Mammary microvascular endothelial cell (primary cell): ENCODE measurements at places on chromosomes 6 and 20. TPM values are rescaled to one million over a fixed set of nuclear protein-coding genes. Genes with fewer than 3 reads are reported as not detected.

The RRAGD gene
- 2.9 and 3.1 TPM in 2 replicates for total RNA-seq

The HLA-DPA1 gene
- total RNA-seq = 9.8 and 28.3 TPM in 2 replicates

The SOBP gene
- 0.05 and 0.27 TPM in 2 replicates for total RNA-seq

The GGT7 gene
- total RNA-seq = 0.53 and 0.84 TPM in 2 replicates

The GNMT gene
- 0.20 TPM in 1 of 2 replicates, not detected in the other for total RNA-seq

The GRM4 gene
- not detected in 2 replicates for total RNA-seq

The MDFI gene
- total RNA-seq = 19.5 and 22.5 TPM in 2 replicates

The GPR63 gene
- total RNA-seq = under 0.01 TPM in 1 of 2 replicates, not detected in the other

The SLC17A5 gene
- total RNA-seq = 19.3 and 19.6 TPM in 2 replicates

The CCM2L gene
- total RNA-seq = 12.3 and 13.9 TPM in 2 replicates

The FAM217A gene
- total RNA-seq = not detected in 2 replicates

The ANKRD66 gene
- not detected in 2 replicates for total RNA-seq

The FAM83B gene
- not detected in 2 replicates for total RNA-seq

The PDE7B gene
- 31.6 and 36.8 TPM in 2 replicates for total RNA-seq

The KHDC1L gene
- total RNA-seq = not detected in 2 replicates

The MCHR2 gene
- total RNA-seq = not detected in 2 replicates

The LGSN gene
- not detected in 2 replicates for total RNA-seq

The CALHM4 gene
- 0.87 TPM in 1 of 2 replicates, not detected in the other for total RNA-seq

The SLC52A3 gene
- total RNA-seq = 0.59 and 0.80 TPM in 2 replicates

The CLPSL1 gene
- not detected in 2 replicates for total RNA-seq

The PRSS16 gene
- not detected in 2 replicates for total RNA-seq

The BHLHE23 gene
- not detected in 2 replicates for total RNA-seq

The E2F3 gene
- total RNA-seq = 7.7 and 8.5 TPM in 2 replicates

The PGC gene
- not detected in 2 replicates for total RNA-seq

The ADGRB3 gene
- total RNA-seq = not detected in 2 replicates

The HSP90AB1 gene
- 1,271 and 1,335 TPM in 2 replicates for total RNA-seq

The GABRR1 gene
- not detected in 2 replicates for total RNA-seq

The SMLR1 gene
- not detected in 2 replicates for total RNA-seq

The PARD6B gene
- under 0.01 and 0.13 TPM in 2 replicates for total RNA-seq

The CST4 gene
- 0.25 TPM in 1 of 2 replicates, not detected in the other for total RNA-seq

The HMGN3 gene
- total RNA-seq = 60.5 and 61.1 TPM in 2 replicates

The TTLL9 gene
- total RNA-seq = not detected in 2 replicates

The SLC22A23 gene
- total RNA-seq = 6.9 and 10.4 TPM in 2 replicates

The TRIM15 gene
- total RNA-seq = not detected in 2 replicates

The PREX1 gene
- 65.6 and 66.8 TPM in 2 replicates for total RNA-seq

The SMOC2 gene
- not detected in 2 replicates for total RNA-seq

The HUS1B gene
- 0.13 and 1.2 TPM in 2 replicates for total RNA-seq

The AFG1L gene
- 1.5 and 2.3 TPM in 2 replicates for total RNA-seq

The ZDHHC14 gene
- total RNA-seq = 15.5 and 21.0 TPM in 2 replicates

The ZNF165 gene
- total RNA-seq = 0.20 and 0.49 TPM in 2 replicates

The SYCP2L gene
- total RNA-seq = not detected in 2 replicates

The TNFRSF6B gene
- 298 and 328 TPM in 2 replicates for total RNA-seq

The FANCE gene
- 7.9 and 8.7 TPM in 2 replicates for total RNA-seq

The STX16 gene
- total RNA-seq = 14.4 and 15.4 TPM in 2 replicates

The MSH5 gene
- total RNA-seq = 8.3 and 14.5 TPM in 2 replicates

The OR2H1 gene
- not detected in 2 replicates for total RNA-seq
